T-helper 22 cell (primary cell): ENCODE measurements at places on chromosomes 1 and 21.

GRCh38 chr1:53860967-53861411 is 22.9 kb upstream of the NDC1 start:
- DNase-seq, result peak; percentile 6

DNA sequence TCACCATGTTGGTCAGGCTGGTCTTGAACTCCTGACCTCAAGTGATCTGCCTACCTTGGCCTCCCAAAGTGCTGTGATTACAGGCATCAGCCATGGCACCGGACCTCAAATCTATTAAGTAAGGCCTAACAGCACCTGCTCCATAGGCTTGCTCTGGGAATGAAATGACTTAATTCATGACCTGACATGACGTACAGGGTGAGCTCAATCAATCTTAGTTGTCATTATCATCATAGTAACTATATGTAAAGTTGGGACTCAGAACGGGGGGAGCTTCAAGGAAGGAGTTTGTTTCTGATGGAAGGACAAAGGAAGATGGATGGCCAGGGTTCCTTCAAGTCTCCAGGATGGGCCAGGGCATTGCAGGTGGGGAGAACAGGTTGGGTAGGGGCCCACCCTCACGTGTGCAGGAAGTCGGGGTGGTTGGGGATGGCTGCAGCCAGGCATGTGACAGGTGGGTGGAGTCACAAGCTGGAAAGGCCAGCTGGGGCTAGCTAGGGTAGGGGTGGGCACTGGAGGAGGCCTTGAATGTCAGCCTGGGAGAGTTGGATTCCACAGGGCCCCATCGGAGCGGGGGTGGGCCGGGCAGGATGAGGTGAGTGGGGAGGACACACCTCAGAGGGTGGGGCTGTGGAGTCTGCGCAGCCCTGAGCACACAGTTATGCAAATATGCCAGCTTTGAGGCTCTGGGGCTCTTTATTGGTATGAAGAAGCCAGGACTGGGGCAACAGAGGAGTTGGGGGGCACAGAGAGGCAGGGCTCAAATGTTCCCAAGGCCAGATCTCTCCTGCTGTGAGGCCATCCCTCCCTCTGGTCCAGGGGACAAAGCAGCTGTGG is 9.6 kb downstream of the TRIM62 start:
- no peak for DNase-seq

DNA sequence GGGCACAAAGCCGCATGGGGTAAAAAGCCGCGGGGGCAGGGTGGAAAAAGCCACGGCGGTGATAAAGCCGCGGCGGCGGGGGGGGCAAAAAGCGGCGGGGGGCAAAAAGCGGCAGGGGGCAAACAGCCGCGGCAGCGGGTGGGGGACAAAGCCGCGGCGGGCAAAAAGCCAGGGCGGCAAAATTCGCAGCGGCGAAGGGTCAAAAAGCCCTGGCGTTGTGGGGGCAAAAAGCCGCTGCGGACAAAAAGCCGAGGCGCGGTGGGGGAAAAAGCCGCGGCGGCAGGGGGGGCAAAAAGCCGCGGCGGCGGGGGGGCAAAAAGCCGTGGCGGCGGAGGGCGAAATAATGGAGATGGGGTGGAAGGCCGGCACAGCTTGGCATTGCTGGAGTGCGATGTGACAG is 3902.9 kb downstream of the SRGAP2C start:
- no peak for DNase-seq

DNA sequence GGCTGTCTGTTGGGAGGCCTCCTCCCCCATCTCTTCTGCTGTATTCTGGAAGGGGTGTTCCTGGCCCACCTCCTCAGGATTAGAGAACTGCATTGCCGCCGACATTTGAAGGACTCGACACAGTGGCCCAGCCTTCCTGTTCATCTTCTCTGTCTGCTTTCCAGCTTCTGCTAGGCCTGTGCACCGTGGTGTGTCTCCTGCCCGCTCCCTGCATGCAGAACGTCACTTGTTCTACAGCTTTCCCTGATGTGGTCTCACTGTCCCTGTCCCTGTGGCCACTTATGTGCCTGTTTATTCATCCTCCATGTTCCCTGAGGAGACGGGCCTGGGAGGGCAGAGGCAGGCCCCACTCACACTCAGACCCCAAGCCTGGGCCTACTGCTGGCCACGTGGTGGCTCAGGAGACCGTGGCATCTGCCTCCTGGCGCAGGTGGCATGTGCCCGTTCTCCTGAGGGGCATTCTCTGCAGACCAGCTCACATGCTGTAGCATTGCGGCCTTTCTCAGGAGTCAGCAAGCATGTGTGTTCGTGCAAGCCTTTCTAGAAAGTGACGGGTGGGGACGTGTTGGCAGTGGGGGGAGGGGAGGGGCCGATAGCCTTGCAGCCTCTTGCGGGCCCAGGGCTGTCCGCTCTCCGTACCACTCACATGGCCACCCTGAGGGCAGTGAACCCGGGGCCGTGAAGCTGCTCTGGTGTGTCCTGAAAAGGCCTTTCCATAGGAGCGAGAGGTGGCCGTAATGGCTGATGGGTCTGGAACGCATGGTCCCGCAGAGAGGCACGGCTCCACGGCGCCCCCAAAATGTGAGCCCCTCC is 35.9 kb downstream of the POFUT2 start:
- no peak for DNase-seq

GRCh38 chr1:60055336-60055735 is 18.2 kb downstream of the C1orf87 start:
- no peak for DNase-seq

DNA sequence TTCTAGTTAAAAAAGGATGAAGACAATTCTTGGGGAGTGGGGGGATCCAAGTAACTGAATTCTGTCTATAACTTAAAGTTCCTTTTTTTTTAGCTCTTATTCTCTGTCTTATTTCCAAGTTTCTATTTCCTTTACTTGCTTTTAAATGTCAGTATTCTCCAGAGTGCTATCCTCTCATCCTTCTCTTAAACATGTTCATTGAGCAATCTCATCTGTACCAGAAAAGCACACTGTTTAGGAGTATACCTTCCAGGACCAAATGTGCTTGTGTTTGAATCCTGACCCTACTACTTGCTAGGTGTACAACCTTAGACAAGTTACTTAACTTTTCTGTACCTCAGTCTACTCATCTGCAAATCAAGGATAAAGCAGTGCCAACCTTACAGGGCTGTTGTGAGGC is 50.1 kb downstream of the AKT3 start:
- DNase-seq, result no peak

DNA sequence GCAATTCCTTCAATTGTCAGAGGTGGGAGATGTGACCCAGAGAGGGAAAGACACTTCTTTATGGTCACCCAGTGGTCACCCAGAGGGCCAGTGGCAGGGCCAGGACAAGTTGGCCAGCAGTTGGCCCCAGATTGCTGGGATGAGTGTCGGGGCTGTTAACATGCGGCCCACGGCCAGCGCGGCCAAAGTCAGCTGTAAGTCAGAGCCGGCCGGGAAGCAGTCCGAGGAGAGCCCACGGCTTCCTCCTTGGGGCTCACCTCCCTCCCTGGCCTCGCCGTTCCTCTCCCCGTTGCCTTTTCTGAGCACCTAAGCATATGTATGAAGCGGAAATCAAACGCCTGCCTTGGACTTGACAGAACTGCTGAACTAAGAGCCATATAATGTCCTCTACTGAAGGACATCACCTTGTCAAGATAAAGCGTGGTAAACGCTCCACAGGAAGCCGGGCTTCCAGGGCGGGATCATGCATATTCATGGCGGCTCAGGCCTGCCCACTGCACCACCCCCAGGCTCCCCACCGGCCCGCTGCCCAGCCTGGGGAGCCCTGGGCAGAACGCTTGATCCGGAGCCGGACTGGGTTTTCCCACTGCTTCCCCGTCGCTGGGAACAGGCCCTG is 245.4 kb upstream of the POU3F1 start:
- no peak for DNase-seq

GRCh38 chr1:163477276-163477830 is 155.6 kb downstream of the NUF2 start:
- DNase-seq, result no peak

DNA sequence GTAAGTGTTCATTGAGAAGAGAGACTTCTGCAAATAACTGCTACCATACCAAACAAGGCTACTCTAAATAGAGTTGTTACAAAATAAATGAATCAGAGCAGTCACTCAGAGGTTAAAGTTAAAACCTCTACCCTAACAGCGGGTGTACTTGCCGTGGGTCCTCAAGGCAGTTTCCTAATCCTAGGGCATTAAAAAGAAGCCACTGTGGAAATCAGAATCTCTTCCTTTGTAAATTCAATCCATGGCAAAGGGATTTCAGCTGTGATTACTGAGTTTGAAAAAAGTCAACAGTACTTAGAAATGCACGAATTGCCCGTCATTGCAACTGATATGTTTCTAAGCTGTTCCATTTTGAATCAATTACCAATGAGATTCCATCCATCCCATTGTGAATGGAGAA is 13.5 kb downstream of the TBX15 start:
- DNase-seq, result no peak

DNA sequence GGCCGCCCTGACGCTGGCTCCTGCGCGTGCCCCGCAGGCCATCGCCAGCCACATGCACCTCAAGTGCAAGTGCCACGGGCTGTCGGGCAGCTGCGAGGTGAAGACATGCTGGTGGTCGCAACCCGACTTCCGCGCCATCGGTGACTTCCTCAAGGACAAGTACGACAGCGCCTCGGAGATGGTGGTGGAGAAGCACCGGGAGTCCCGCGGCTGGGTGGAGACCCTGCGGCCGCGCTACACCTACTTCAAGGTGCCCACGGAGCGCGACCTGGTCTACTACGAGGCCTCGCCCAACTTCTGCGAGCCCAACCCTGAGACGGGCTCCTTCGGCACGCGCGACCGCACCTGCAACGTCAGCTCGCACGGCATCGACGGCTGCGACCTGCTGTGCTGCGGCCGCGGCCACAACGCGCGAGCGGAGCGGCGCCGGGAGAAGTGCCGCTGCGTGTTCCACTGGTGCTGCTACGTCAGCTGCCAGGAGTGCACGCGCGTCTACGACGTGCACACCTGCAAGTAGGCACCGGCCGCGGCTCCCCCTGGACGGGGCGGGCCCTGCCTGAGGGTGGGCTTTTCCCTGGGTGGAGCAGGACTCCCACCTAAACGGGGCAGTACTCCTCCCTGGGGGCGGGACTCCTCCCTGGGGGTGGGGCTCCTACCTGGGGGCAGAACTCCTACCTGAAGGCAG is 23.4 kb upstream of the ARF1 start:
- DNase-seq, result peak; percentile 71

DNA sequence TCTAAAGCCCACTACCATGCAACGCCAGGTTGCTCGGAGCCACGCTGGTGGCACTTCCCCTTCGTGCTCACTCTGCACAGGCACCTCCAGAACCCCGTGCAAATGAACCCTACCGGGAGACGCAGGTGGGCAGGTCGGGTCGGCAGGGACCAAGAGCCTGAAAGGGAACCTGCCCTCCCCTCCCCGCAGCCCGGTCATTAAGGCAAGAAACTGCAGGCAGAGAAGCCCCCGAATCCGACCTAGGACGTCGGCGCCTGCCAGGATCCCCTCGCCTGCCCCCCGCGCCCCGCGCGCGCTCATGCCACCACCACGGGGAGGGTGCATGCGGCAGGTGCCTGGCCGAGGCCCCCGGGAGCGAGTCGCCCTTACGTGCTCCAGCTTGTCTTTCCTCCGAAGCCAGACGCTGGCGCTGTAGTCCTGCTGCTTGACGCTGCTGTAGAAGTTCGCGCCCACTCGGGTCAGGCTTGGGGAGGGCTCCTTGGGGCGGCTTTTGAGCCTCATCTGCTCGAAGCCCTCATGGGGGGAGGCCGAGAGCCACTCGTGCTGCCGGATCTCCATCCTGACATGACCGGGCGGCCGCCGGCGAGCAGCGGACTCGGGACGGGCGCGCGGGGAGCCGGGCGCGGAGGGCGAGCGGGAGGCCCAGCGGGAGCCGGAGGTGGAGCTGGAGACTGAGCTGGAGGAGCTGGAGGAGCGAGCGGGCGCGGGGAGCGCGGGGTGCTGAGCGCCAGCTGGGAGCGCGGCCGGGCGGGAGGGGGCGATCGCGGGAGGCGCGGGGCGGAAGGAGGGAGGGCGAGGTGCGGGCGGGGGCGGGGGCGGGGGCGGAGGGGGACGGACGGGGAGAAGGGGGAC is 552 bp downstream of the PLD5 start:
- no peak for DNase-seq

GRCh38 chr1:89907727-89908212 is 86.9 kb downstream of the LRRC8D start:
- no peak for DNase-seq

DNA sequence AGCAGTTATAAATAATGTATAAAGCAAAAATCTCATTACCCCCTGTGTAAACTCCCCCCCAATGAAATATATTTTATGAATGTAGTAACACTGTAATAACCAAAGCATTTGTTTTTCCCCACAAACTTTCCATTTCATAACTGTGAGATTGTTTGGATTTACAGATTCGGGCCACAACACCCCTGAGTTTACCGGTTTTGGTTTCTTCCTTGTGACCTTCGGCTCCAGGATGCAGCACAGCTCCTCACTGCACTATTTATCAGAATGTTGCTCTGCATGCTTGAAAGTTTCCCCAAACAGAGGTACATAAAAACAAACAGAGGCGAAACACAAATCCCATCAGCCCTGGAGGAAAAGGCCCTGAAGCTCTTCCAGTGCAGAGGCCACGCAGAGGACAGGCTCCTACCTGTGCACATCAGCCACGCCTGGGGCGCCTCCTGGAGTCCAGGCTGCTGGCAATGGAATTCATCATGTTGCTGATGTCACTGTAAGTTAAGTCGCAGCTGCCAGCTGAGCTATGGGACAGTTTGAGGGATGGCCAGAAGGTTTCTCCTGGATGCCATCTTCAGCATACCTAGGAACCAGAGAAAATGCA is 122.0 kb downstream of the LMO4 start:
- peak; percentile 17 for DNase-seq

- peak; percentile 47 for DNase-seq
Measured at GRCh38 chr1:160637821-160638539, 8.9 kb downstream of the SLAMF1 start.
